ENCODE measurements at places on chromosomes 11 and 22.

DNA sequence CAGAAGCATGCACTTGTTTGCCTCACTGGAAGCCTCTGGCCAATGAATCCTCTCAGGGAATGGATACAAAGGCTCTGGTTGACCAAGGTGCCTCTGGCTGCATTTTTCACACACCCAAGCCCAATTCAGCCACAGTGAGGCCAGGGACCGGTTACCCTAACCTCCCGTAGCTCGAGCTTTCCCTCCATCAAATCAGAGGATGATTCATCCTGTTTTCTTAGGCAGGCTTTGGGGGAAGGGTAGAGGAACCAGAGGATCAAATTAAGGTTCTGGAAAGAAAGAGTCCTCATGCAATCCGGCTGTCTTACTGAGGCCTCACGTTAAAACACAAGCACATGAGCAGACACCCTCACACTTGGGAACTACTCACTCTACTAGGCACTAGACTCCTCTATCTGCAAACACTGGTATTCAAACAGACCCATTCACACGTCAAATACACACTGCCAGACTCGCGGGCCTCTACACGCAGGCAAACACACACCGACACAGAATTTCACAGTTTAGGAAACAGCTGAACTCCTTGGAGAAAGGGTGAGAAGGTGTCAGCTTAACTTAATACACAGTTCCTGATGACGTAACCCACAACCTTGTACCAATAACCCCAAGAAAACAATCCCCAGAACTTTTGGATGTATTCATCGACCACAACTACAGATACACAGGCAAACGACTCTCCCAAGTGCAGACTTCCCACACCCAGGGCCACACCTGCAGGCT lies 12.4 kb downstream of the NRXN2 start:
- no peak for DNase-seq

DNA sequence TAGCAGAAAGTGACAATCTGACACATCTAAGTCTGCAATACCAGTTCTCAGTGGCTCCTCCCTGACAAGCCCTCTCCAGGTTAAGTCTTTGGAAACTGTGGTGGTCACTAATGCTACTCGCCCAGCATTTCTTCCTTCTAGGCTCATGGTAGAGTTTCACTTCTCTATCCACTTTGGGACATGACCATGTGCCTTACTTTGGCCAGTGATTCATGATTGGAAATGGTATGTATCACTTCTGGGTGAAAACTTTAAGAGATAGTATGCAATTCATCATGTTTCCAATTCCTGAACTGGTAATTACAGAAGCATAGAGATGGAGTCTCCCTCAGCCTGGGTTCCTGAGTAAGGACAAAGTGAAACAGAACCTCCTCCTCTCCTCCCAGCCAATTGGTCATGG lies 151.5 kb upstream of the LMO1 start:
- no peak for DNase-seq

- DNase-seq = no peak
Measured at GRCh38 chr22:16854631-16855030, 29.4 kb upstream of the XKR3 start.

- DNase-seq = no peak
Measured at GRCh38 chr22:24106385-24107381, 74.6 kb upstream of the SUSD2 start.

DNA sequence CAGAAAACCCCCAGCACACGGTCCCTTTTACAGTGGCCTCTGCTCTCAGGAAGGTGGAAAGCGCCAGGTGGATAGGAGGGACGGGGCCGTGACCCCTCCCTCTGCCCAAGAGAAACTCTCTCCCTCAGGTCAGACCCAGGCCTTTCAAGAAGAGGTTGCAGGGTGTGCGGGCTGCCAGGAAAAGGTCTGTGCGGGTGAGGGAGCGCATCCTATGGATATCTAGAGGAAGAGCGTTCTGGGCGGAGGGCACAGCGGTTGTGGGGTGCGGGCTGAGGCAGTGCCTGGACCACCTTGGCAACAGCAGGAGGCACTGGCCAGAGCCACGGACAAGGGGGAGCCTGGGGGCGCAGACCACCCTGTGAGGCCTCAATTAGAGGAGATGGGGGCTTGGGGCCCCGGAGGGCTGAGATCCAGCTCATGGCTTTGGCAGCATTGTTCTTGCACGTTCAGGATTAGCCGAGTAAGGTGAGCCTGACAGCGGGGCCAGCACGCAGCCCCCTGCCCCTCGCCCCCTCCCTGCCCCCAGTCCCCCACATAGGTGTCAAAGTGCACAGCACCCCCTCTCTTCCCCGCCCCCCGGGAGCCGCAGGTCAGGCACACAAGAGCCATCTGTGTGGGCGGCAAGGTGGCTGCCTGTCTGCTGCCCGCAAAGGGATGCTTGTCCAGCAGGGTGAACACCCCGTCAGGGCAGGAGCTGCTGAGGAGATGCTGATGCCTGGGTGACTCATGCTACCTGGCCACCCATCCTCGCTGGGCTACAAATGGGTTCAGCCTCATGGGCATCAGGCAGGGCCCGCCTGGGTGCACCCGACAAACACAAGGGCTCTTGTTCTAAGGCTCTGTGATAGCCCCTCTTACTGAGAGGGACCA lies 92.8 kb upstream of the KCNQ1OT1 start:
- peak; percentile 20 for DNase-seq

DNA sequence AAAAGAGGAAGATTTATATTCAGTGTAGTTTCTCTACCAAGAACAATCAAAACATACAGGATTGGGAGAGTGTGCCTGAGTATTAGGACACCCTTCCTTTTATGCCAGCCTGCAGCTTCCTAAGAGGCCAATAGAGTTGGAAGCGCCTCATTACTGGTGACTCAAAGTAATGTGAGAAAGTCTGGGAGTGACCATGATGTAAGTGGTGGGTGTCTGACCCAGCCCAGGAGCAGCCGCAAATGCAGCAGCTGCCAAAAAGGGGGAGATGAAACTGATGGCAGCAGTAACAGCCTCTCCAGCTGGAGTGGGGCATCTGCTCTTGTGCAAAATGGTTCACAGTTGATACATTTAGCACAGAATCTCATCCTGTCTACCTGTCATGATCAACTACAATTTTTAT lies 62.0 kb downstream of the ZNF280B start:
- DNase-seq = peak; percentile 55

GRCh38 chr11:77213589-77214428 lies 85.8 kb downstream of the MYO7A start:
- no peak for DNase-seq

DNA sequence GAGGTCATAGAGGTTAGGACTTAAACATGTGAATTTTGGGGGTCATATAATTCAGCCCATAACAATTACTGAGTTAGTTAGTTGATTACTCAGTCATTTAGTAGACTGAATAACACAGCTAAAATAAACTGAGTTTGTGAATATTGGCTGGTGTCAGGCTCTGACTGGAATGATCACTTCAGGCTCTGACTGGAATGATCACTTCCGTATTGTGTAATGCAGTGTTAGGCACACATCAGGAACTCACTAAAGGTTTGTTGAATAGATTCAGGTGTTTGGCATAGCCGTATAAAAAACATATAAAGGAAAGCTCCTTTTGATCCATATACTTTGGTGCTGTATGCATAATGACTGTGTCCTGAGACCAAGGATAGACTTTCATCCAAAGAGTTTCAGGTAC lies 610.5 kb downstream of the INSC start:
- no peak for DNase-seq

GRCh38 chr11:17630936-17631335 lies 83.9 kb downstream of the OTOG start:
- no peak for DNase-seq

DNA sequence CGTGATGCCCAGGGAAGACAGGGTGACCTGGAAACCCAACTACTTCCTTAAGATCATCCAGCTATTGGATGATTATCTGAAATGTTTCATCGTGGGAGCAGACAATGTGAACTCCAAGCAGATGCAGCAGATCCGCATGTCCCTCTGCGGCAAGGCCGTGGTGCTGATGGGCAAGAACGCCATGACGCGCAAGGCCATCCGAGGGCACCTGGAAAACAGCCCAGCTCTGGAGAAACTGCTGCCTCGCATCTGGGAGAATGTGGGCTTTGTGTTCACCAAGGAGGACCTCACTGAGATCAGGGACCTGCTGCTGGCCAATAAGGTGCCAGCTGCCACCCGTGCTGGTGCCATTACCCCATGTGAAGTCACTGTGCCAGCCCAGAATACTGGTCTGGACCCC lies 43.5 kb upstream of the DAGLA start:
- no peak for DNase-seq

DNA sequence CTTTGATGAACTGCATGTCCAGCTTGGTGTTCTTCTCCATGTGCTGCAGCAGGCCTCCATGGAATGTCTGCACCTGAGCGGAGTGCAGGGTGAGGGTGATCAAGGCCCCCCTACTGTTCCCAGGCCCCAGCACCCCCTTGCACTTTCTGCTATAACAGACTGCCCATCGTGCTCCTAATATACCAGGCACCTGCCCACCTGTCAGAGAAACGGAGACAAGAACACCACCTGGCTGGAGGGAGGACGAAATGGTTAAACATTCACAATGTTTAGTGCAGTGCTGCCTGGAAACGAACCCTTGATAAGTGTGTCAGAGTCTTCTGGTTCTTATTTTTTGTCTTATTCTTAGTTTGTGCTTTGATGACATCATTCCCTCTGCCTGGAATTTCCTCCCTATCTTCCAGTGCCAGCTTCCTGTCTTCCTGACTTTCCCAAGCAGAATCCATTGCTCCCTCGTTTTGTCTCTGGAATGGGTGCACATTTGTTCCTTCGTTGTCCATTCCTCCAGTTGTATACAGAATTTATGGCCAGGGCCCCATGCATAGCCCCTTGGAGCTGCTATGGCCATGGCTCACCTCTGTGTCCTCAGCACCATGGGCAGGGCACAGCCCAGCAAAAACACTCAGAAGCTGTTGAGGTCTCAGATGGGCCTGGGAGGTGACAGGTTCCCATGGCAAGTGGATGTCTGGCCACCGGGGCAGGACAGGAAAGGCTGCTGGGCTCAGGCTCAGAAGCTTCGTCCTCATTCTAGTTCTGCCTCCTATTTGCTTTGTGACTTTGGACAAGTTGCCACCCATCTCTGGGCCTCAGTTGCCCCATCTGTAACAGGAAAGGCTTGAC lies 11.9 kb downstream of the BAIAP2L2 start:
- peak; percentile 20 for DNase-seq

DNA sequence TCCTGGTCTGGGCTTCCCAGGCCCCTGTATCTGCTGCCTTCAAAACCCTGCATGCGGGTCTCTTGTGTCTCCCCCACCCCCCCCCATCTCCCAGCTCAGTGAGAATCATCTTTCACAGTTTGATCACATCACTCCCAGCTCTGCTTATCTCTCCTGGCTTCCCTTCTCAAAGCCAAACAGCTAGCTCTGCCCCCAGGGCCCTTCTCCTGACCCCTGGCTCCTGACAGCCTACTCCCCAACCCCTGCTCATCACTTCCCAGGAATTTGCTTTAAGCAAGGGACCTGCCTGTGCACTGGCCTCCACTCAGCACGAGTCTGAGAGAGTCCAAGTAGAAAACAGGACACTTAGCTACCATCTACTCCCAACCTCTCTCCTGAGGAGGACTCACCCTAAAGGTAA lies 342.7 kb downstream of the TENM4 start:
- DNase-seq = no peak

Data from femur (tissue), 1 donor.